ENCODE measurements at places on chromosomes 11 and 22.

GRCh38 chr22:43867839-43868635 is 5.7 kb upstream of the SULT4A1 start:
- DNase-seq = no peak

DNA sequence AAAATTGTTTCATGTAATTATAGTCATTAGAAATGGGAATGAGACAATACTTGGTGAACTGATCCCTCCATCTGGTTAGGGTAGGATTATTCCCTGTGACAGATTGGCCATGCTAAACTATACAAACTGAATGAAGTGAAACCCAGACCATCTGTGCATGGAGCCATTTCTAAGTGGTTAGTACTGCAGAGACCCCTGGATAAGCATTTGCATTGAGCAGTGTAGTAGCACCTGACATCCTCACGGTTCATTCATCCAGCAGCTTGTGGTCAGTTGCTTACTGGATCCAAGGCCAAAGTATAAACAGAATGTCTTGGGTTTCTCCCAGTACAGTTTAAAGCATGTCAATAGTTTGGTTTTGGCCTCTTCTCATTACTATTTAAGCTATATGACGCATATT is 93.8 kb upstream of the ARHGAP42 start:
- no peak for DNase-seq

GRCh38 chr11:16609769-16610168 is 128.7 kb upstream of the C11orf58 start:
- no peak for DNase-seq

GRCh38 chr11:12864316-12865156 is 144.6 kb upstream of the RASSF10 start:
- no peak for DNase-seq

- no peak for DNase-seq
Observed at GRCh38 chr11:3140291-3140603, 24.9 kb downstream of the OSBPL5 start.

GRCh38 chr22:32043391-32043790 is 330 bp downstream of the SLC5A1 start:
- no peak for DNase-seq

- DNase-seq = no peak
Observed at GRCh38 chr22:35443790-35444684, 44.1 kb downstream of the MCM5 start.

DNA sequence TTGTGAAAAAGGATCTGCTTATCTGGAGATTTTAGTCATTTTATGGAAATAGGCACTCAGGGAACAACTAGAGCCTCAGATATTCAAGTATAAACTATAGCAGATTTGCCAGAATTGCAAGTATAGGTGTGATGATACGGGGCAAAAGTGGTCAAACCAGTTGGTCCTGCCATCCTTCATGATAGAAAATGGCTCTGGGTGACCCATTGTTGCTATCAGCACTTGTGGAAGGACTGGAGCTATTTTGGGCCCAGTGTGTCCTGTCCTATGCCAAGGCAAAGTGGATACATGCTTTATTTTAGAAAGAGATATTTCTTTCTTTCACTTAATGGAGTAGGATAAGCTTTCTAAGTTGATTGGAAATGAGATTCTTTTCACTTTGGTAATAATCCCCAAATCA is 85.2 kb downstream of the PPP6R3 start:
- DNase-seq = no peak

All from NCI-H1436 treated with DMSO at 0.1 percent for 48 hours (cell line).